ENCODE measurements at places on chromosomes 3 and 15.
A peak's percentile ranks its signal among the peaks of the same experiment; 100 is the strongest.

- DNase-seq, result no peak
These were observed 183.4 kb downstream of the GREM1 start for GRCh38 chr15:32901192-32901591.

DNA sequence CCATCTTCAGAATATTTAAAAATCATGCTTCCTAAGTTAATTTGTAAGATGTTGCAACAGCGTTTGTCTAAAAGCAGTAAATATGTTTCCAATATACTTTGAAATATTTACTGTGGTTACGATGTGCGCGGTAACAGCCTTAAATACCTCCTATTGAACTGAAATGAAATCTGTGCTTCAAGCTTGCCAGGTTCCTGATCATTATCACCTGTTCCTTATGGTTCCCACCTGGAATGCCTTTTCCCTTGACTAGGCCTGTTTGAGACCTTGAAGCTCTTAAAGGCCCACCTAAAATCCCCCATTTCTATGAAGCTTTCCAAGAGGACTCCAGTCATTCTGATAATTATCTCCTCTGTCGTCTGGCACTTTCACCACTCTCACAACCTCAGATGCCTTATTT is 146.7 kb downstream of the NAALADL2 start:
- no peak for DNase-seq

DNA sequence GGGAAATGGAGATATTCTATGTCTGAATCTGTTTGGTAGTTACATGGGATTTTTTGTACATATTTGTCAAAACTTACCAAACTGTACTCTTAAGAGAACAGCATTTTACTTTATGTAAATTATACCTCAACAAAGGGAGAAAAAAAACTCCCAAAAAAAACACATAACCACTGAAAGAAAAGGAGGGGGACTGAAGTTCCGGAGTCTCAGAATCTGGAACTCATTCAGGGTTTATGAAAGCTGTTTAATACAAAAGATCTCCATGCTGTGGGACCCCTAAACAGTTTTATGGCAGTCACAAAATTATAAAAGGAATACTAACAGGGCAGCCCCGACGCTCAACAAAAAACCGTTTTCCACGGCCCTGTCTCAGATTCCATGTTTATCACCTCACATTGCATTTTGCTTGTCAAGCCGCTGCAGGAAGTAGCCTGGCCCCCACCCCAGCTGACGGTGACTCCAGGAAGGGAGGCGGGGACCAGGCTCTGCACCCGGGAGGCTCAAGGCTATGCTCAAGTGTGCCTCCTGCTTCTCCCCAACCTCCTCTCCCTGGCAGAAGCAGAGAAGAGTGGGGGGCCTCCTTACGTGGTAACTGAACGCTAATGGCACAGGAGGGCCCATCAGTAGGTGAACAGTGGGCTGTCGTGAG is 29.3 kb downstream of the RFT1 start:
- no peak for DNase-seq

GRCh38 chr3:11373235-11373634 is 101.0 kb downstream of the ATG7 start:
- DNase-seq, result peak; percentile 11

GRCh38 chr3:128567141-128567540 is 74.1 kb upstream of the GATA2 start:
- DNase-seq, result no peak

DNA sequence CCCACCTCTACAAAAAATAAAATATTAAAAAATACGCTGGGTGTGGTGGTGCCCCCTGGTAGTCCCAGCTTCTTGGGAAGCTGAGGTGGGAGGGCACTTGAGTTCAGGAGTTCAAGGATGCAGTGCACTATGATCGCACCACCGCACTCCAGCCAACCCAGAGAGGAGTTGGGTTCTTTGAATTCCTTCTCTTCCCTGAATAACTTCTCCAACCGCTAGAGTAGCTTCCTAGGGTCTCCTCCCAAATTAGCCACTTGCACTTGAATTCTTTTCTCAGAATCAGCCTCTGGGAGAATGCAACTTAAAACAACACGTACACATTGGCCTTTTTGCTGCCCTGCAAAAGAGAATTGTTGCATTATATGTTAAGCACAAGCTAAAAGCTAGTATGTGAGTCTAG is 272.5 kb downstream of the ABHD5 start:
- DNase-seq, result no peak

DNA sequence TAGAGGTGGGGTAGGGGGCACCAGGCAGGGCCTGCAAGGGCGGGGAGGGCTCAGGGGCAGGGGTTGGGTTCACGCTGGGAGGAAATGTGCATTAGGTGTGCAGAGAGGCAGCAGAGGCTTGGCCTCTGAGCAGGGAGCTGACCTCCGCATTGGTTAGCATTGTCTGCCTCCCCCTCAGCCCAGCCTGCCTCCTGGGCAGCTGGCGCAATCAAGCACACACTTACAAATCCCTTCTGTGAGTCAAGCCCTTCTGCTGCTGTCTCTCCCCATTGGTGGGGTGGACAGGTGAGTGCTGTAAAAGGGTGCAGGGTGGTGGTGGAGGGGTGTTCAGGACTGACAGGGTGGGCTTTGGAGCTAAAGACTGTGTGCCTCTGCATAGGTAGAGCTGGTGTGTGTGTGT is 9.3 kb downstream of the LOXL1 start:
- DNase-seq, result no peak

GRCh38 chr3:48434591-48435222 is 4.8 kb upstream of the PLXNB1 start:
- DNase-seq, result no peak

GRCh38 chr3:18127859-18128681 is 297.1 kb downstream of the SATB1 start:
- DNase-seq, result no peak
